Panc1 (cell line): ENCODE measurements at places on chromosomes 4 and X.

- DNase-seq: no peak
Observed at GRCh38 chr4:118849867-118850487, 14.1 kb upstream of the SEC24D start.

- no peak for DNase-seq
Observed at GRCh38 chrX:122934131-122934530, 249.9 kb upstream of the GRIA3 start.

DNA sequence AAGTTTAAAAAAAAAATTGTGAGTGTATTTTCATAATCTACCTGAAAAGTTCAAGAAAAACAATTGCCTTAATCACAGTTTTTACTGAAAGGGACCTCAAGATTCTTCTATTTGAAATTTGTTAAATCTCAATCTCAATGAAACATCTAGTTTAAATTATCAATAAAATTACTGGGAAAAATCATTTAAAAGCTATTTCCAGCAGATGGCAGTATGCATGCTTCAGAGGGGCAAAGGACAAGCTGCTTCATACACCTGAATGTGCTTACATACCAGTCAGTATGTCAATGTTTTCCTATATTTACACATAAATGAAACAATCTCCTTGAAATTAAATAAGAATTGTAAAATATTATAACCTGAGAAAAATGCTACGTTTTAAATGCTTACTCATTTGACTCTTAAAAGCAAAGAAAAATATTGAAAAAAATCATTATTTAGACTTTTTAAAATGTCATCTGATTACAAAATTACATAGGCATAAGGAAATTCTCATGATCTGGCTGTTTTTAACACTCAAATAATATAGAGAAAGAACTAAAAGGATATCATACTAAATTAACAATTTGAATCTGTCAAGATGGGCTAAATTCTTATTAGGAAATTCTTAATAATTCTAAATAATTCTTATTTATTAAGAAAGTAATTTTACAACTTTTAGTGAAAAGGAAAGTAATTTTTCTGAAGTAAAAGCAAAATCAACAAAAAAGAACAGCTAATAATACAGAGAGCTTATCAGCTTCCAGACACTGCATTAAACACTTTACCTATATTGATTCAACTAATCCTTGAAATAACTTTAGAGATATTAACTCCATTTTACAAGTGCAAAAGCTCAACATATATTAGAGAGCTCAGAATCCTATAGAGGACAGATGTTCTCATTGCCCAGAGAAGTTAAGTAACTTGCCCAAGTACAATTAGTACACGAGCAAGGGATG is 242.1 kb downstream of the ADAMTS3 start:
- no peak for DNase-seq

- no peak for DNase-seq
Observed at GRCh38 chr4:83108101-83108861, 6.2 kb downstream of the PLAC8 start.

- DNase-seq: no peak
Observed at GRCh38 chr4:7207628-7208231, 15.4 kb downstream of the SORCS2 start.

- DNase-seq: no peak
Observed at GRCh38 chrX:98480606-98481005, 1596.9 kb downstream of the RPA4 start.

DNA sequence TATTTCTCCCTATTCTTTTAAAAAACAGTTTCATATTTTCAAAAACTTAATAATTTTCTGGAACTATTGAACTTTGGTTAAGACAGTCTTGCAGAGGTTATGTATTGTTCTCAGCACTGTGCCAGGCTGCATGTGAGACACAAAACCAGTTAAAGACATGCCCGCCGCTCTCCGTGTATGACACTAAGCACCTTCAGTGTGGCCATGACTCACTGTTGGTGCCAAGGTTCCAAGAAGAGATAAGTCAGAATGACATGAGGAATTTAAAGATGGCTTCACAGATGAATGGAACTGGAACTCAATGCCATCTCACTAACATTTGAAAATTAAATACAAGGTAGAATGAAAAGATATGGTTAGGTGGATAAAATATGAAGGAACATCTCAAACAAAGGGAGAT is 525.5 kb upstream of the ZFP42 start:
- DNase-seq: no peak

DNA sequence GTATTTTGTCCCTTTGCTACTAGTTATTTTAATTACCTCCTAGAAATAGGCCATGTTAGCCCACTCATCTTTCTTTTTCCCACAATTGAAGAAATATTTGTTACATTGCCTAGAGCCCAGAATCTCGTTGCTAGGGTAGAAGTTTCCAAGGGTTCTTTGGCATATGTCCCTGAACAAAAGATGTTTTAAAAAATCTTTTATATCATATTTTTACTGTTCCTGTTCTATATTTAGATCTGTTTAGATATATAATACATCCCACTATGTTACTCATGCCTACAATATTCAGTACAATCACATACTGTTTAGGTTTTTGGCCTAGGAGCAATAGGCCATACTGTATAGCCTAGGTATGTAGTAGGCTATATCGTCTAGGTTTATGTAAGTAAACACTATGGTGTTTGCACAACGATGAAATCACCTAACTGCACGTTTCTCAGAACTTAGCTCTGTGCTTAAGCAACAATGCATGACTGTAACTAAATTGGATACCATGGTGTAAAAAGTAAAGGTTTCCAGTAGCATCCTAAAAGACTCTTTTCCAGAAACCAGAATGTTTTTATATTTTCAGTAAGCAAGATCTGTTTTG is 236.0 kb upstream of the SLIT2 start:
- no peak for DNase-seq

DNA sequence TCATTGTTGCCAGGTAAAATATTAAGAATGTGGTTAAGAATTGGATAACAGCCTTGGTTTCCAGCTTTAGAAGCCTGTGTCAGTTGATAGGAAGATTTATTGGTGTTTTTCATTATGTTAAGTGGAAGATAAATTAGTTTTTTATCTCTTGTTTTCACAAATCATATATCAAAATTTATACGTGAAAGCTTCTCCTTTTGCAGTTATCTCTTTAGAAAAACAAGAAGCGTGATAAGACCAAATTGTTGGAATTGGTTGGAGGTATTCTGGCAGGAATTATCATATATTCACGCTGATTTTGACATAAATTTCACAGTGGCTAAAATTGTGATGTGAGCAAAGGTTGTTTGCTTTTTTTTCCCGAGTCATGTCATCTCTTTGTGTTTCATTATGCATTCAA is 90.6 kb downstream of the FRMPD4 start:
- no peak for DNase-seq
